SK-N-SH (cell line): ENCODE measurements at places on chromosomes 5 and 9. TPM values are rescaled to one million over a fixed set of nuclear protein-coding genes. Genes with fewer than 3 reads are reported as not detected.

Gene OTP
- not detected in 2 replicates for polyA plus RNA-seq

GRCh38 chr9:29211580-29212396 lies 1638.5 kb upstream of the C9orf72 start:
- H3K36me3 ChIP-seq: peaks cover 6% of the 10 kb centered on the region
- peak; percentile 89 for DNase-seq

Gene SNX24
- polyA plus RNA-seq: 8.2 and 9.9 TPM in 2 replicates

Gene NFIB
- polyA plus RNA-seq: 8.1 and 9.2 TPM in 2 replicates
